ENCODE measurements at places on chromosomes 7 and 10.
A peak's percentile ranks its signal among the peaks of the same experiment; 100 is the strongest.

DNA sequence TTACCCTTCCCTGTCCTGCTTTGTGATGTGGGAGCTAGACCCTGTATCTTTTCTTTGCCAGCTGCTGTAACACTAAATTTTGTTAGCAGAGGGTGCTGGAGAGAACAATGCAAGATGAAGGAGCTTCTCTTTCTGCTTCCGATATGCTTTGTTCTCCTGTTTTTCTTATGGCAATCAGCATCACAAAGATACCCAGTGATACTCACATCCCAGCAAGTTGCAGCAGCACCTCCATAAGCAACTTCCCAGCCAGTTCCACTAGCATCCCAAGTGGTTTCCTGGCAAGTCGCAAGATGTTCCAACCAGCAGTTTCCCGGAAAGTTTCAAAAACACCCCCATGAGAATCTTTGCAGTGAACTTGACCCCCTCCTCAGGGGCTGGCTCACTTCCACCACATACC, 148.6 kb downstream of the IMMP2L start:
- DNase-seq: peak; percentile 5

DNA sequence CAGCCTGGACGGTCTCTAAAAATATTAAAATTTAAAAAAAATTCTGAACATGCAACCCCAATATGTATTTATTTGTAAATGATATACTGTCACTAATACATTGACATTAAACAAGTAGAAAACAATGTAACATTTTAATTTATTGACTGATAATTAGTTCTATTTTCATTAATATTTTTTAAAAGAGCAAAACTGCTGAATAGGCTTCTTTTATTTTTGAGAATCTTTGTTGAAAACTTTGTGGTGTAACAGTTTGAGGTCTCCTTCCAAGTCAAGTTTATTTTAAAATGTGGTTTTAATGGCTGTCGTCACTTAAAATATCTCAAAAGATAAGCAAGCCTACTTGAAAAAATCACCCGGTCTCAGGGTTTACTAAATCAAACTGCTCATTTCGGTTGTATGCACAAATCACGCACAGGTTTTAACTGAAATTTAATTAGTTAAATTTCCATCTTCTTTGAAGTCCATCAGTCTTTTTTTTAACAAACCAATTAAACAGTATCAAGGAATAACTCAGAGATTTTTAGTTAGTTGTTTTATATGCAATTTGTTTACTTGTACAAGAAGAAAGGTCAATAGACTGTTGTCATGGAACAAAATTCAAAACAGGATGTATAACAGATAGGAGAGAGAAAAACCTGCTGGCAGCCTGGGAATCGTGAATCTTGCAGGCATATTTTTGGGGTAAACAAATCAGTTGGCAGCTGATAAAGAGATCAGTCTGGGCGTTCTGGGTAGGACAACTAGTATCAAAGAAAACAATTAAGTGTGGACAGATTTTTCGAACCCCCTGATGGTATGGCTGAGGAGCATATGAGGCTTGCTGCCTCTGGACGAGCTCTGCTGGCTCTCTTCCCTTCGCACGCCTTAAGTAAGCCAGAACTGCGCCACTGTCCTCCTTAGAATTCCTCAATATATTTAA, 9.7 kb upstream of the EDRF1 start:
- DNase-seq: no peak

DNA sequence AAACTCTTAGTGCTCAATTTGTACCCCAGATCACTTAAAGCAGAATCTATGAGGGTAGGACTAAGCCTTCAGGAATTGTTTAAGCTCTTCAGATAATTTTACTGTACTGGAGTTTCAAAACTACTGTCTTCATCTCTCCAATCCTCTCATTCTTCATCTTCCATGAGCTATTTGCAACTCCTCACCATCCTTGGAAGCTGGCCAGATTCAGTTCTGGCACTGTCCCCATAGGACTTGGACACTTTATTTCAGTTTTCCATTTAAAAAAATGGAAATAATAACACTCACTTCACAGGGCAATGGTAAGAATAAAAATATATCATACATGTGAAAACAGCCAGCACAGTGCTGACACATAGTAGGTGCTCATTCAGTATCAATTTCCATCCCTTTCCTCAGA, 74.6 kb downstream of the PPP1R17 start:
- DNase-seq: peak; percentile 23

DNA sequence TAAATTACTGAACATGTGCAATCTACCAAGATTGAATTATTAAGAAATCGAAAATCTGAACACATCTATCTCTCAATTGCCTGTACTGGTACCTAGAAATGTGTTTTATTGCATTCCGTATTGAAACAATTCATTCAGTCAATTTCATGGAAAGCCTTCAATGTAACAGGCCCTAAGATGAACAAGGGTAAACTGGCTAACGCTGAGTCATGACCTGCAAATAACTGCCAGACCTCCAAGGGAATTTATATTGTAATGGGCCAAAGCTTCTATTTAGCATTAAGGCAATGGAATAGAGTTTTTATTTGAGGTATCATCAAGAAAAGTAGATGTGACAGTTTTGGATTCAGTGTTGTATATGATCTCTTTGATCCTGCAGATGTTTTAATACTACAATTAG, 49.9 kb upstream of the CD36 start:
- DNase-seq: peak; percentile 3

DNA sequence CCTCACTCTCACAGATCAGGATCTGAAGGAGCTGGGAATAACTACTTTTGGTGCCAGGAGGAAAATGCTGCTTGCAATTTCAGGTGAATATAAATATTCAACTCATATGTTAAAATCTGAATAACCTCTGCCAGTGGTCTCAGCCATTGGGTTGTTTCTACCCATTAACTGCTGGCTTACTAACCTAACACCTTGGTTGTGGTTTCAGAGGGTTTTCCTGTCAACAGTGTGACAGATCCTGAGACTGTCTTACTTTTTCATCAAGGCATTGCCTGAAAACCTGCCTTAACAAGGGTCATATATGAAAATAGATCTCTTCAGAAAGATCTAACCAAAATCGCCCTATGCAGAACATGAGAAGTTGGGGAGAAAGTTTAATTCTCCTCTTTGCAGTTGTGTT, 307.7 kb downstream of the BICC1 start:
- no peak for DNase-seq

- no peak for DNase-seq
These were observed 148.7 kb upstream of the ITGB1 start for GRCh38 chr10:33106767-33107166.

GRCh38 chr10:89845541-89846280, 144.3 kb downstream of the KIF20B start:
- DNase-seq: peak; percentile 58

- DNase-seq: no peak
These were observed 11.8 kb downstream of the CCSER2 start for GRCh38 chr10:84340187-84340586.

GRCh38 chr7:81469869-81470723, 299.8 kb downstream of the HGF start:
- peak; percentile 74 for DNase-seq

DNA sequence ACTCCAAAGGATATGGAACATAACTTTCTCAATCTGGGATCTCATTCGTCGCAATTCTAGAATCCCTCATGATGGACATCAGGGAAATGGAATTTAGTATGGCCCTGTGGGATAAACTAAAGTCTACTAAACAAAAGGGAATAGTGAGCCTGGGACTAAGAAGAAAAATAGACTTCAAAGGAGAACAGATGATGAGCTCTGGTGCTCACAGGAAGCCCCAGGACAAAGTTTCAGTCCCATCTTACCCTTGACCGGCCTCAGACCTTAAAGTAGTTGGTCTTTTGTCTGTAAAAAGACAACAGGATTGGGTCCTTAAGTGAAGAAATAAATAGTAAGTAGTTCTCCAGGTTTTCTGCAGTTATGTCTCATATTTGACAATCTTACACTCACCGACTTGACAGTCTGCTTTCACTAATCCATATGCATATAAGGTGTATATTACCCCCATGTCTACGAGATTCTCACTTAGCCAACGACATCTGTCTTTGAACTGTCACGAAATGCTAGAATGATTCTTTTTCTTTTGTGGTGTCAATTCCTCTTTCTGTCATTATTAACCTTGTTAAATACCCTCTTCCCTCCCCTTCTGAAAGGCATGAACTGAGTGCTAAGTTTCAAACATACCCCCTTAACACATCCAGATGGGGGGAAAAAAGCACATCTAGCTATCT, 10.9 kb upstream of the IKZF1 start:
- no peak for DNase-seq

GRCh38 chr10:8059191-8059936, 4.9 kb downstream of the GATA3 start:
- DNase-seq: no peak

GRCh38 chr7:128884561-128885369, 22.1 kb downstream of the ATP6V1F start:
- no peak for DNase-seq

- peak; percentile 51 for DNase-seq
These were observed 479.7 kb downstream of the KIF20B start for GRCh38 chr10:90180886-90181691.

GRCh38 chr10:68088740-68089139, 13.7 kb upstream of the HERC4 start:
- DNase-seq: no peak

GRCh38 chr7:65477326-65477725, 103.7 kb downstream of the ZNF92 start:
- no peak for DNase-seq

DNA sequence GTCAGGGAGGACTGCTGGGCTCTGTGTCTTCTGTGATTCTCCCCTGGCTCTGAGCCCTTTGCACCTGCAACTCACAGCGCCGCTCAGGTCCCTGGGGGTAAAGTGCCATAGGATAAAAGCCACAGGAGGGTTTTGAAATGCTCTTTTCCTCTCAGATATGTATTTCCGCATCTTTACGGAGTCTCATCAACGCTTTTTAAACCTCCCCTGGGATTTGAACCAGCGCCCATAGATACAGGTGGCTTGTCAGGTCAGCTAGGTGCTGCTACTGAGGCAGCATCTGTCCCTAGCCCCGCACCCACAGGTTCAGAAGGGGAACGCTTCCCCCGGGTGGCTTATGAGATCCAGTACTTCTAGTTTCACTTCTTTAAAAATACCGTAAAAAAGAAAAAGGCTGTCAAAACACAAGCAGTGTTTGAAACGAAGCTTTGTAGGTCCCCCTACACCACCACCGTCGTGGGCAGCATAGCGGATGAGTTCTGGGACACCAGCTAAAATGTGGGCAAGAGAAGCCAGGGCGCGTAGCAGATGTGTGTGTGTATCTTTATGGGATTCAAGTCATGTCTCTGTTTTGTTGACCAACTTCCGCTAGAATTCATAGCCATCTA, 173.5 kb downstream of the CUX1 start:
- no peak for DNase-seq

GRCh38 chr10:116849248-116850057, at the start of gene ENO4:
Gene ENO4 (plus strand): TSS chr10:116849499. CDS start chr10:116849567, 68 bp downstream.
- DNase-seq: peak; percentile 87

DNA sequence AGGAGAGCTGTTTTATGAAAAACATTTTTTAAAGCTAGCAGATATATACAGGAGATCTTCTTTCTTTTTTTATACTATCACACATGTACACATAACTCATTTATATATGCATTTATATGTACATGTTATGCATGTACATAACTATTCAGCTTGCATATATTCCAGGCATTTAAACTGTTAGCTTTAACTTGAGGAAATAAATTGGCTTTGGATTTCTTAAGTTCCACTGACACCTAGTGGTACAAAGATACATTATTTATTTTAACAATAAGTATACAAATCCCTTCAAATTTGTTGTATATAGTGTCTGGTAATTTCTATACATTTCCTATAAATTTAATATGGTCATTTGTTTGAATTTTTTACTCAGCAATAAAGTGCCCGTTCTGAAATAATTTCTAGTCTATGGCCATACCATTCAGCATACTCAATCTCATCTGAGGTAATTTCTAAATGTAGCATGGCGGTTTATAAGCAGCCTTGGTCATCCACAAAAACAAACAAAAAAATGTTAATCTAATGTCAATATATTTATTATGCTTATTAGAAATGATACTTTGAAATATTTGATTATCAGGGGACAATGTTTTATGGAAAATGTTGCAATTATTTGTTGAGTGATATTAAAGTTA, 11.6 kb downstream of the ZDHHC6 start:
- DNase-seq: peak; percentile 22

- no peak for DNase-seq
These were observed 54.5 kb upstream of the FZD8 start for GRCh38 chr10:35696392-35697287.

- no peak for DNase-seq
These were observed 297.7 kb downstream of the PTPRN2 start for GRCh38 chr7:158289761-158290523.

DNA sequence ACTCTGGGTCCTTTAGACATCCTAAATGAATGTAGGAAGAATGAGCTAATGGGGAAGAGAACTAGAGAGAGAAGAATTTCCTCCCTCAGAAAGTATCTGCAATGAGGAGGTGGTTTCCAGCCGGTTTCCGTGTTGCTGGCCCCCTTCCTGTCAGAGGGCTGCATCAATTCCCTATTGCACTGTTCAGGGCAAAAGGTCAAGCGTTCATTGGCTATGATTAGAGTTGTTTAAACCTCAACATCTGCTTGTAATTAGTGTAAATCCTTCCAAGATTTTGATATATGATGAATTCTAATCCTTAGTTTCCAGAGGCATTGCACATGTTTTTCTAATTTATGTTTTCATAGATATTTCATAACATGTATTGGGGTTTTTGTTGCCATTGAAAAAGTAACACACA, 107.3 kb upstream of the SGCE start:
- peak; percentile 89 for DNase-seq

- no peak for DNase-seq
These were observed 484.7 kb downstream of the PTPRN2 start for GRCh38 chr7:158102897-158103296.

DNA sequence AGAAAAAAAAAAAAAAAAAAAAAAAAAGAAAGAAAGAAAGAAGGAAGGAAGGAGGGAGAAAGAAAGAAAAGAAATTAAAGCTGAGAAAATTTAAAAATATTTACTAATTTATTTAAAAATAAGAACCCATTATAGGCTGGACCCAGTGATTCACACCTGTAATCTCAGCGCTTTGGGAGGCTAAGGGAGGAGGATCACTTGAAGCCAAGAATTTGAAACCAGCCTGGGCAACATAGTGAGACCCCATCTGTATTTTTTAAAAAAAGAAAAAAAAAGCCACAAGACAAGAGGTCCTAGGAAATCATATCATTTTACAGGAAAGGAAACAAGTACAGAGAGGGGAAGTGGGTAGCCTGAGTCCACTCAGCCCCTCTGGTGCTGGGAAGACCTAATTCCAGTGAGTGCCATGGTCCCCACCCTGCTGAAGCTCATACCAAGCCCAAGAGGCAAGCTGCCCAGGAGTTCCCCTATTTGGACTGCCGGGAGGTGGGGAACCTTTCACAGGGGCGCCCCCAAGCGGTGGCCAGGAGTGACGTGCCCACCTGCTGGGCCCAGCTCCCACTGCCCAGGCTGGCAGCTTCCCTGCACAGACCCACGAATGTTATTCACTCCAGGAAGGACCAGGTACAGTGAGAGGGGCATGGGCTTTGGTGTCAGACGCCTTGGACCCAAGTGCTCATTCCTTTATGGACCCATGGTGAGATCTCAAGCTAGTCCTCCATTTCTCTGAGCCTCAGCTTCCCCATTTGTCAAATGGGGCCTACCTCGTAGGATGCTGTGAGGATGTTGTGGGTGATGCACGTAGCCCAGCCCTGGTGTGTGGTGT, 133.6 kb downstream of the ZMIZ1 start:
- peak; percentile 34 for DNase-seq
